Suppressor macrophage (primary cell): ENCODE measurements at places on chromosomes 7 and 10.

- DNase-seq: peak; percentile 13
Observed at GRCh38 chr10:132514821-132515520, 22.6 kb upstream of the INPP5A start.

DNA sequence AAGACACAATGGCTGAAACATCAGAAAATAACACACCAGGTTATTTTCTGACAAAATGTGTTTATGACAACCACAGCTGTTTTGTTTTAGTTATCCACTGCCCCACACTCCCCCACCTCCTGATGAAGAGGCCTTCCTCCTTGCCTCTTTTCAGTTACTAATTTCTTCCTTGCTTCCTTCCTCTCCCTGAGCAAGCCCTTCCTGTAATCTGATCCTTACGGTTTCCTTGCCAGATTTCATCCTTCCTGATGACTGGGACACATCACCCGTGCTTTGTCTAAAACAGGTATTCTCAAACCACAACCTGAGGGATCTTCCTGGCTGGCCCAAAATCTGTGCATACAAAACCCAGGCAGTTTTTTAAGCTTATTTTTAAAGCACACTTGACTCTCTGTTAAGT is 39.4 kb downstream of the CHST15 start:
- DNase-seq: no peak

GRCh38 chr10:62506371-62506770 is 132.2 kb downstream of the ZNF365 start:
- DNase-seq: peak; percentile 73

DNA sequence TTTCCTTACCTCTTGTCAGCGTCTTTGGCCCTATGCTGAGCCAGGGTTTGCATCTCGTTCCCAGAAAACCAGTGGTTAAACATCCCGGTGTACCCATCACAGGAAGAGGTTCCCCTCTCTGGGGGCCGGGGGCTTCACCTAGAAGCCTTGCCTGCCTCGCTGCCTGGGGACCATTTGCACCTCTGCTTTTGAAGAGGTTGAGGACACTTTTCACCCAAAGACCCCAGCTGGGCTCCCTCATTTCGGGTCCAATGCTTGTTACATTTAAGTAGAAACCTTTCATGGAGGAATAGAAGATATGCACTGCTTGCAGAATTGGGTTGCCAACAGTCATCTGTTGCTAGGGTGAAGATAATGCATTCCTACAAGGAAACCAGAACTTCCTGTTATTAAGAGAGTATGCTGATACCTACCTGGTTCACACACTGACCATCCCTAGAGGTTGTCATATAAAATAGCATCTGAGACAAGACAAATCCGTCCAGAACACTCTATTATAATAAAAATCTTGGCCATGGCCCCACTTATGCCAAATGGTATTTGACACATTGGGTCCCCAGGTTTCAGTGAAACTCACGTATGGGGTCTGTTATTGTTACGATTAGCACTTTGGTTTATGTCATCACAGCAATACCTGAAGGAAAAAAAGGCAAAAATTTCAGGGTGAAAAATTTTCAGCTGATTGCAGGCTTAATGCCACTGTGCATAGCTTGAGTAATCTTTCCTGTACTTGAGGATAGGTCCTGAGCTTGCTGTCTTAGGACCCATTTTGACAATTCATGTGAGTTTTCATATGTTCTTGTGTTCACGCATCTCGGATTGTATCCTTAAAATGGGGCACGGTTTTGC is 917 bp downstream of the ZNF365 start:
- DNase-seq: peak; percentile 28

GRCh38 chr7:120992965-120993494 is 4.5 kb downstream of the CPED1 start:
- DNase-seq: no peak
